Forelimb muscle (tissue), 1 donor: ENCODE measurements at places on chromosomes 1 and 21. TPM values are rescaled to one million over a fixed set of nuclear protein-coding genes. Genes with fewer than 3 reads are reported as not detected.
A peak's percentile ranks its signal among the peaks of the same experiment; 100 is the strongest.

The DCST2 gene
- polyA plus RNA-seq, result 0.63 TPM

The CSF3R gene
- 3.4 TPM for polyA plus RNA-seq

The SH2D5 gene
- 0.15 TPM for polyA plus RNA-seq

DNA sequence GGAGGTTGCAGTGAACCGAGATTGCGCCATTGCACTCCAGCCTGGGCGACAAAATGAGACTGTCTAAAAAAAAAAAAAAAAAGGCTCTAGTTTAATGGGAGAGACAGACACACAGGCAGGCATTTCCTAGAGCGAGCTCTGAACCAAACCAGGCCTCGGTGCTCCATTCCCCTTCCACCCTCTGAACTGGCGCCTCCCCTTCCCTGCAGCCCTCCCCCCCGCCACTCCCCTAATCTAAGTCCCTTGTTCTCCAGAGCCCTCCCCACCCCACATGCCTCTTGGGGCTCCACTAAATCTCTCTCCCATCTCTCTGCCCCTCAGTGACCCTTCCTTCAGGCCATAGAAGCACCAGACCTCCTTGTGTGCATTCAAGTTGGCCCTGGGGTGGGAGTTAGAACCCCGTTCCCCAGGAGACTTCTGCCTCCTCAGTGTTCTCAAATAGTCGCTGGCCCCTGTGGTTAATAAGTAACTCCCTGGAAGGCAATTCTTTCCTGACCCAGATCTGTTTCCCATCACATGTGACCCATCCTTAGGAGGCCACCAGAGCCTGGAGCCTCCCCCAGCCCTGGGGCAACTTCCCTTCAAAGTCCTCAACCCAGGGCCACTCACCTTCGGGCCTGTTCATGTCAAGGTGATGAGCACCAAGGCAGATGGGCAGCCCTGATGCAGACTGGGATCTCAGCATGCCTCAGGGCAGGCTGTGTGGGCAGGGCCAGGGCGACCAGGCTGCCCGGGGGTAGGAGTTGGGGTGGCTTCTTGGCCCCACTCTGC, 42.6 kb upstream of the EPB41 start:
- DNase-seq, result no peak

- no peak for DNase-seq
These were observed 1.5 kb downstream of the PAQR6 start for GRCh38 chr1:156246241-156246780.

- DNase-seq, result no peak
These were observed 52.0 kb upstream of the TMPRSS2 start for GRCh38 chr21:41559658-41560631.

DNA sequence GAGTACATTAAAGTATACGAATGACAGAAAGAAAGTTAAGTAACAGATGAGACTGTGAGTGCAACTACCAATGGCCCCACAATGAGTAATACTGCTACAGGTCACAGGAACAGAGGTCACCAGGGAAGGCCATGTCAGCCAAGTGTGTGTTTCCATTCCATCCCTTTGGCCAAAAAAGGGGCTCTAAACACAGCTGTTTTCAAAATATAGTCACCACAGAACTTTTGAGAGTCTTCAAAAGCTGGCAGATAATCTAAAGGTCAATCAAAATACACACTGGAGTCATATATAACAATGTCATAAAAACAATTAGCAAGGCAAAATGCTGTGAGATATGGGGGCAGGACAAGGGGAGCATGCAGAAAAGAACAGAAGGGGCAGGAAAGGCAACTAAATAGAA, 10.2 kb downstream of the USP24 start:
- no peak for DNase-seq

- no peak for DNase-seq
These were observed 14.3 kb downstream of the TRIM11 start for GRCh38 chr1:228392111-228392936.

DNA sequence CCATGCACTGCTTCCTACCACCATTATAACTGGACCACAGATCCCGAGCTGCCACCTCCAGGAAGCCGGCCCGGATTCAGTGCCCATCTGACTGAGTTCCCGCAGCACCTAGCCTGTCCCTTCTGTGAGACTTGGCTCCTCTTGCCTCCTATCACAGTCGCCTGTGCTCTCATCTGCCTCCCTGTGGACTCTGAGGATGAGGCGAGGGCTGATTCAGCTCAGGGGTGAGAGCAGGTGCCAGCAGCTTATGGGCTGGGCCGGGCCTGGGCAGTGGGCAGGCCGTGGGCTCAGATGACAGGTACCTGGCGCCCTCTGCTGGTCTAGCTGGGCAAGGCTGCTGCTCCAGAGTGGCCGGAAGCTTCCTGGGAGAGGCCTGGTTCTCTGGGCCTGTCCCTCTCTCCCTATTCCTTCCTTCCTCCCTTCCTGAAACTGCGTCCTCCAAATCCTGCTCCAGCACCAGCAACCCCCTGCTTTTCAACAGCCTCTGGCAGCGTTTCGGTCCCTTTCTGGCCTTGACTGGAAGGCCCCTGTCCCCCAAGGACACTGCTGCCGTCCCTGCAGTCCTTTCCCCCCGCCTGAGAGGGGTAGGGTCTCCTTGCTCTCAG, 17.3 kb upstream of the PCSK9 start:
- peak; percentile 11 for DNase-seq

DNA sequence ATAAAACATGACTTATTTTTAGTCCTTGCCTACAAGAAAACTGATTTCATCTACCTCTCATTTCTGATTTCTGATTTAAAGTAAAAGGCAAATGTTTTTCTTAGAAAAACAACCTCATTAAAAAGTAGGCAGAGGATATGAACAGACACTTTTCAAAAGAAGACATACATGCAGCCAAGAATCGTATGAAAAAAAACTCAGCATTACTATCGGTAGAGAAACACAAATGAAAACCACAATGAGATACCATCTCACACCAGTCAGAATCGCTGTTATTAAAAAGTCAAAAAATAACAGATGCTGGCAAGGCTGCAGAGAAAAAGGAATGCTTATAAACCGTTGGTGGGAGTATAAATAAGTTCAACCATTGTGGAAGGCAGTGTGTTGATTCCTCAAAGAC, 16.2 kb downstream of the ODR4 start:
- DNase-seq, result no peak

- no peak for DNase-seq
These were observed 4.7 kb downstream of the OLFML2B start for GRCh38 chr1:162019006-162019405.

DNA sequence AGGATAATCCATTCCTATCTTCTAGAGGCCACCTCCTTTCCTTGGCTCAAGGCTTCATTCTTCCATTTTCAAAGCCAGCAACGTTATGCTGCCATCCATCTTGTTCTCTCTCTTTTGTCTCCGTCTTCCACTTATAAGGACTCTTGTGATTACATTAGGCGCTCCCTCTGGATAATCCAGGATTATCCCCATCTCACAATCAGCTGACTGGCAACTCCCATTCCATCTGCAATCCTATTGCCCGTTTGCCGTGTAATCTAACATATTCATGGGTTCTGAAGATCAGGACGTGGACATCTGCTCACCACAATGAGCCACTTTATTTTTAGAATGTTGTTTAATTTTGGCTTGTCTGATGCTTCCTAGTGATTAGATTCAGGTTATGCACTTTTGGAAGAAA, 89.3 kb downstream of the EBNA1BP2 start:
- no peak for DNase-seq

DNA sequence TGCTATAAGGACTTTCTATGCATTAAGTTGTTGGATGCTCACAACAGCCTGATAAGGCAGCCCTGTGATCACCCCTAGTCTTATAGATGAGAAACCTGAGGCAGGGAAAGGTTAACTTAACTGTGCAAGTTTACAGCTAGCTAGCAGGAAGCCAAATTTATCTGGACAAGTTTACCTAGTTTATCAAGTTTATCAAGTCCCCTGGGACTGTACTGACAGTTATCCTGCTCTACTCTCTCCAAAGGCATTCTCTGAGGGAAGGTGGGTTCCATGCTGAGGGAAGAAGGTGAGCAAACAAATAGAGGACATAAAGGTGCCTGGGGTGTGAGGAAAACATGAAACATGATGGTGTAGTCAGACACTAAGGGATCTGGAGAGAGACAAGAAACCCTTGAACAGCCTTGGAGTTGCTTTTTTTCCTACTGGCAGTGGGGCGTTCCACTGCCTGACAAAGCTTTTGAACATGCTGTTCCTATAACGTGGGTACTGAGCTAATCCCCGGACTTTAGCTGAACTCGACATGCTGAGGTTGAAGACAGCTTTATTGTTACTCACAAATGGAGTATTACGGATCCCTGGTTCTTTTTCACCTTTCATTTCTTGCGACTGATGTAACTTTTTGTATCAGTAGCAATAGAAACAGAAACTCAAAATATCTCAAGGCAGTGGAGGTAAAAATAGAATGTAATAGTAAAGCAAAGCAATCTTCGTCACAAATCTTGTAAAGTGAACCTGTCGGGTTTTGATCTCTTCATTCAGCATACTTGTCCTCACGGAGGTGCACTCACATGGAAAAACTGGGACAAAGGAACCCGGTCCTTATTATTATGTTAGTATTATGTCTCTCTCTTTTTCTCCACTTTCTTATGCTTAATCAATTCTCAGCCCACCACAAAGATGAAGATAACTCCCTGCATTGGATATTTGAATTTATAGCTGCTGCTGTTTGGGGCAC, 42.4 kb upstream of the ESRRG start:
- no peak for DNase-seq
